ENCODE measurements at places on chromosomes 1 and 21. TPM values are rescaled to one million over a fixed set of nuclear protein-coding genes. Genes with fewer than 3 reads are reported as not detected.
A peak's percentile ranks its signal among the peaks of the same experiment; 100 is the strongest.

P3H1 gene
- polyA plus RNA-seq, result 108 TPM

SEMA4A gene
- 0.27 TPM for polyA plus RNA-seq

CACHD1 gene
- polyA plus RNA-seq, result 2.9 TPM

NTNG1 gene
- 12.5 TPM for polyA plus RNA-seq

FAM163A gene
- polyA plus RNA-seq, result not detected

TSPAN2 gene
- 0.08 TPM for polyA plus RNA-seq

LENEP gene
- not detected for polyA plus RNA-seq

AGL gene
- 5.9 TPM for polyA plus RNA-seq

GRCh38 chr1:206704226-206704625, 19.5 kb downstream of the MAPKAPK2 start:
- no peak for DNase-seq

GRCh38 chr1:39230261-39231190, 26.0 kb downstream of the MACF1 start:
- no peak for DNase-seq

DNA sequence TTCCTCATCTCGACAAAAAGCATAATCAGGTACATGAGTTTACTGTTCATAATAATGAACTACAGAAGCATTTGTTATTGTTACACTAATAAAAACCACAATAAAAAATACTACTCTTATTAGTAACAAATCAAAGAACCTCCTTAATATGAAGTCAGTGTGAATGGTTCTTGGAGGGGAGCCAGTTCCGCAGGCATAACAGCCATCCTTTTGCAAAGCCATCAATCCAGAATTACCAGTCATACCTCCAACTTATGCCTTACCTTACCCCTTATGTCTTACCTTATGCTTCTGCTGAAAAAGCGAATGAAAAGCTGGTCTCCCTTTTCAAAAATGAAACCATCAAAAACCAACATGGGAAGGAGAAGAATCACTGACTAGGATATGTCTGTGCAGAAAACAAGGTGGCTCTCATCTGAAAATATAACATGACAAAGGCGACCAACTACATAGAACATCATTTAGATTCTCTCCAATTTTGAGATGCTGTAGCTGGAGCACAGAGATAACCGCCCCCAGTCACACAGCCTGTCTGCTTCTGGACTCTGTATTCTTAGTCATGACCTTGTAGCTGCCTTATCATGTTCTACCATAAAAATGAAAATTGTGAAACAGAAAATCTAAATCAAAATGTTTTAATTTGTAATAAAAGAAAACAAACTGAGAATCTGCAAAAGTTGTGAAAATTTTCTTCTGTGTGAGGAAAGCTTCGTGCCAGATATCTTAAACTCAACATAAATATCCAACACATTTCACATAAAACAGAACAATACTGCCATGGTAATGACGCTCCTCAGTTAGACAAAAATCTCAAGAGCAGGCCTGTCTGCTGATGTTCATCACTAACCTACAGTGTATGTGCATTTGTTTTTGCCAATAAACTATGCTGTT, 438.2 kb downstream of the SMYD3 start:
- DNase-seq, result no peak

- DNase-seq, result no peak
Measured at GRCh38 chr1:12554521-12555305, 63.3 kb downstream of the DHRS3 start.

DNA sequence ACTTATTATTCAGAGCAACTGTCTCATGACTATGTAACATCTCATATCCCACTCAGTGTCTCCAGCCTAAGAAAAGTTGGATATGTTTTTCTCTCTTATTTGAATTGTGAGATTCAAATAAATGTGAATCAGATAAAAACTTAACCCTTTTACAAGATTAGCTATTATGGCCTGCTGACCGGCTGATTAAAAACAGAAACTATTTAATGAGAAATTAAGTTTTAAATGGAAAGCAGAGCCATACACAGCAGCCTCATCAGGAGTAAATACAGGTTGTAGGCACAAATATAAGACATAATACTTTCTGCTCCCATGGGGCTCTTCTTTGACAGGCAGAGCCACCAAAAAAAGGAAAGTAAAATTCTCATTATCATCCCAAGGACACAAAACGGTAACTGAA, 307.0 kb upstream of the PRMT6 start:
- DNase-seq, result no peak

- DNase-seq, result no peak
Measured at GRCh38 chr1:226069811-226070489, 7.4 kb downstream of the H3-3A start.

- no peak for DNase-seq
Measured at GRCh38 chr1:221884821-221885220, 142.9 kb upstream of the DUSP10 start.

- DNase-seq, result no peak
Measured at GRCh38 chr1:46027788-46028573, 104.4 kb downstream of the PIK3R3 start.

DNA sequence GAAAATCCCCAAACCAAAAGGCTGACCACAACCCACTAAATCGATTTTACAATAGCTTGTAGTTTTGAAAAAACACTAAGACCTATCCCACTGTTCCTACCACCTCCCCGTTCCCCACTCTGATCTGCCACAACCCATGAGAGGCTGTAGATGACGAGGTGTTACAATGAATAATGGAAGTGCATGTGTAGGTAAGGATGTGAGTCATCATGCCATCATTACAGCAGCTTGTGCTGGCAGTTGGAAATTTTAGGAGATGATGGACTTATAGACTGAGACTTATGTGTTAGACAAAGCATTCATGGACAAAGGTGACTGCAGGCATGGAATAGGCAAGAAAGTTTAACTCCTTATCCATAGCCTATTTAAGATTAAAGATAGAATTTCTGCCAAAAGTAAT, 184.7 kb upstream of the CACYBP start:
- peak; percentile 79 for DNase-seq

DNA sequence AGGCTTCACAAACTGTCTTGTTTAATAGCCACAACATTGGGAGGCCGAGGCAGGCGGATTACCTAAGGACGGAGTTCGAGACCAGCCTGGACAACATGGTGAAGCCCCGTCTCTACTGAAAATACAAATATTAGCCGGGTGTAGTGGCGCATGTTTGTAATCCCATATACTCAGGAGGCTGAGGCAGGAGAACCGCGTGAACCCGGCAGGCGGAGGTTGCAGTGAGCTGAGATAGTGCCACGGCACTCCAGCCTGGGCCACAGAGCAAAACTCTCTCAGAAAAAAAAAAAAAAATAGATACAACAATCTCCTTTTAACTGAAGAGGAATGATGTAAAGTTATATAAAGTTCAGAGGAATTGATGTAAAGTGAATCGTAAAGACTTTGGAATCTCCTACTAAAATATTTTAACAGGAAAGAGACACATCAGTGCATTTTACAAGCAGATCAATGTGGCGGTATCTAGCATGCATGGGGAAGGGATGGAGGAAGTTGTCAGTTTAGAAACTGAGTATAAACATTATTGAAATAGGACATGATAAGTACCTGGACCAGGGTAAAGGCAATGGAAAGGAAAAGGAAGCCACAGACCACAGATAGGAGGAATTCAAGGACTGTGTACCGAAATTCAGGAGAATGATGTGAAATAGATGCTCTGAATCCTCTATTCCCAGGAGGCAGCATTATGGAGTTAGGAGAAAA, 41.5 kb downstream of the PTPRC start:
- DNase-seq, result no peak

GRCh38 chr1:244662599-244662998, 9.7 kb downstream of the DESI2 start:
- DNase-seq, result no peak

GRCh38 chr1:151860504-151861187, 7.1 kb upstream of the THEM5 start:
- DNase-seq, result no peak

- DNase-seq, result peak; percentile 56
Measured at GRCh38 chr1:230167419-230167852, 100.4 kb downstream of the GALNT2 start.

- DNase-seq, result no peak
Measured at GRCh38 chr1:100364697-100365096, 12.4 kb downstream of the CDC14A start.

DNA sequence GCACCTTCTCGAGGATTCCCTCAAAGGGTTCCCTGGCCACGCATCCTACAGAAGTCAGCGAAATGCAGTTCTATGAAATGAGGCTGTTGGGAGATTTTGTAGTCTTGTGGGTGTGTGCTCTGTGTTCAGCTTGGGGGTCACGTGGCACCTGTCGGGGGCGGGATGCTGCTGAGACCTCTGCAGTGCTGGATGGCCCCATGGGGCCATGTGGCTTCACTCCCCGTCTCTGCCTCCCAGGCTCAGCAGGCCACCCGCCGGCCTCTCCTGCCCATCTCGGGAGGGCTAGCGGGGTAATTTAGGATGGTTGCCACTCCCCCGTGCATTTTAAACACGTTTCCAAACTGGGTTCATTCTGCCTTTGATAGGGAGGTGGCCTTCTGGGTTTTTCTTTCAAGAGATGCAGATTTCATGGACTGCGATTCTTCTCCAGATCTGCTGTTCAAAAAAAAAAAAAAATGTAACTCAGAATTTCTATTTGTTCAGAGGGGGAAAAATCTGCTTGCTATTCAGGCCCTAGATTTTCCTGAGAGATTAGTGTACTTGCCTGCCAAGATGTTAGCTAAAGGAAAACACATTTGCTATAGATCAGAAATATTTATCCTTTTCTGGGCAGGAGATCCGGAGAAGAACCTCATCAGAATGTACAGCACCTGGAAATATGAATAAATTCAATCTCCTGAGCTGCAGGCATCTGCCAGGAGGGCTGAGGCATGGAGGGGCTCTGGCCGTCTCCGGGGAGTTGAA, 277.2 kb upstream of the VAMP3 start:
- DNase-seq, result no peak

DNA sequence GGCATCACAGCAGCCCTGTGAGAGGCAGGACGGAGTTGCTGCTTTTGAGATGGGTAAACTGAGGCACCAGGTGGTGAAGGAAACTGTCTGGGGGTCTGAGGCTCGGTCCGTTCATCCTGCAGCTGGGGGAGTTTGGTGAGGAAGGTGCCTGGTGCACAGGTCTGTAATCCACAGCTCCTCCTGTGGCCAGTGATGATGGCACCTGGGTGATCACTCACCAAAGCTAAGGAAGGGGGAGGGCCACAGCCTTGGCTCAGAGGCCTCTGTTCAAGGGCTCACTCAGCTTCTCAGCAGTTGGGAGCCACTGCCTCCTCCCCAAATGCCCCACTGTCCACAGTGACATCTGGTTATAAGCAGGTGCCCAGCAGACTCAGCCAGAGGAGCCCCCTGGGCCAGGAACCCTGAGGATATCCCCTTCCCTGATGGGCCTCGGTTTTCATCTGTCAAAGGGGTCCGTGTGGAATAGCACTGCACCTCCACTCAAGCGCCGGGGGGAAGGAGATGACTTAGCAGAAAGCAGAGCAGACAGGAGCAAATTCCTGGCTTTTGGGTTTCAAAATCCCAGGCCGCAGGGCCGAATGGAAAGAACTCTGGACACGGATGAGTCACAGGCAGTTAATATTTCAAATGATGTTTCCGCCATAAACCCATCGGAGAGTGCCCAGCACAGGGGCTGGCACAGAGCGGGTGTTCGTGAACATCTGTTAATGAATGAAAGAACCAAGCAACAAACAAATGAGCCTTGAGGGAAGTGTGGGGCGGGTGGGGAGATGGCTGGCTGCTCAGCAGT, 82.8 kb downstream of the DMRTB1 start:
- peak; percentile 91 for DNase-seq

DNA sequence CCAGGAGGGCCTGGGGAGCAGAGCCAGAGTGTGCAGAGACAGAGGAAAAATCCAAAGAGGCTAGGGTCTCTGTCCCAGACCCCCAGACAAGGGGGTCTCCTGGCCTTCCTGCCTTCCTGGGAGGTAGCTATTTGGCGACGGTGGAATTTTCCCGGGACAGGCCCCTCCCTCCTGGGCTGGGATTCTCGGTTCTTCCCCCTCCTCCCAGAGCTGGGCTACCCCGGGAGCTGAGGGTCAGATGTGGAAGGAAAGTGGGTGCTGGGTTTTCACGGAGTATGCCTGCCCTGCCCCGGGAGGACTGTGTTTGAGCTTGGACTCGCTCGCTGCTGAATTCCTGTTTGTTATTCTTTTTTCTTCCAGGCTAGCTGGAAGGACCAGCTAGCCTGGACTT, 759 bp downstream of the AMPD2 start:
- DNase-seq, result peak; percentile 61

DNA sequence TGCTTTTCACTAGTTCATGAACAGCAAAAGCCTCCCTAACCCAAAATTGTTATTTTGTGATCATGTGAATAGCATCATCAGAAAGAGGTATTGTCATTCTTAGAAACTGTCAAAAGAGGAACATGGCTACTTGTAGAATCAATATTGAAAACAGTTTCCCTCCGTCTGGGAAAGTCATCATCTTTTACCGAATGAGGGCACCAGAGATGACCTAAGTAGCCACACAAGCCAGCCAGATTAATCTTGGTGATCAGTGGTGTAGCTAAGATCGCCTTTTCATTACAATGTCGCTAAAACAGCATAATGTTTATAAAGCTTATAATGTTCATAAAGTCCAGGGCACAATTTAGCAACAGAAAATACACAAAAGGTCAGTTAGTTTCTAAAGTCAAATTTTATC, 136.1 kb downstream of the SIPA1L2 start:
- no peak for DNase-seq

GRCh38 chr1:207766569-207766968, 14.7 kb downstream of the CD46 start:
- no peak for DNase-seq

DNA sequence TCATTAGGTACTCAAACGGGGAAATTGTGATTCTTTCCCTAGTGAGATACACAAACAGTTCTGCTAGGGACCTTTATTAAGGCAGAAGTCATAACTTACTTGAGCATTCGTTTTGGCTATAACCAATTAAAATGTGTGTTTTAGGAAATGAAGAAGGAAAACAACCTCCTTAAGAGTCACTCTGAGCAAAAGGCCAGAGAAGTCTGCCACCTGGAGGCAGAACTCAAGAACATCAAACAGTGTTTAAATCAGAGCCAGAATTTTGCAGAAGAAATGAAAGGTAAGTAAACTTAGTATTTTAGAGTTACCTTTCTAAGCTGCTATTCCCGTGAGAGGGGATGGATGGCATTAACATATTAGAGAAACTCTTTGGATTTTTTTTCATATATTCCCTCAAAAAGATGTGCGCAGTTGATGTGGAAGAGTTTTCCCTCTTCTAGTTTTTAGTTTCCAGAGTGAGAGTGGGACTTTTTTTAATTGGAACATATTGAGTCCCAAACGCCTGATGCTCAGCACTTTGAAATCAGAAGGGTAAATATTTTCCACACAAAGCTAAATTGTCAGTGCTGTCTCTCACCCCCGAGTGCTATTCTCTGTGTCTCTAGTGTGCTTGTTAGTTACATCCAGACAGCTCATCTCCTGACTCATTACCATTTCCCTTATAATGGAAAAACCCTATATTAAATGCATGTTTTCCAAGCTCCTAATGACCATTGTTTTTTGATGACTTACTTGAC, 34.9 kb downstream of the CENPF start:
- DNase-seq, result peak; percentile 50

GRCh38 chr1:95352767-95353166, 118.8 kb downstream of the RWDD3 start:
- DNase-seq, result no peak

DNA sequence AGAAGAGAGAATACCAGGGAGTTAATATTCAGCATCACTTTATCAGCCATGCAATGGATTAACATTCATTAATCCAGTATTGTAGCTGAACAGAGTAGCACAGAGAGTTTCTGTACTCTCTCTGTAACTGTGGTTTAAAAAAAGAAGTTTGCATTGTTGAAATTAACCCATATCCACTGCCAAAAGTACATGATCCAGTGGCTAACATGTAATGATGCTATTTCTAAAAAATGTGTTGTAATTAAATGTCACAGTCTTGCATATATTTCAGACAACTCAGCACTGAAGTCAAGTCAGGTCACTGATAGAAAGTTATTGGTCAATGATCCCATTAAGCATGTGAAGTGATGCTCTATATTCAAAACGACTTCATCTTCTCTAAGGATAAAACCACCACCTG, 141.3 kb downstream of the NRIP1 start:
- DNase-seq, result peak; percentile 69

Data from fibroblast of lung (primary cell).